ENCODE measurements at places on chromosomes 11 and 22.

- DNase-seq = no peak
These were observed 6.0 kb downstream of the TRAPPC4 start for GRCh38 chr11:119024430-119025098.

GRCh38 chr22:41459431-41459830 is 9.1 kb downstream of the PHF5A start:
- no peak for DNase-seq

- no peak for DNase-seq
These were observed 1707.6 kb upstream of the RAG2 start for GRCh38 chr11:38305682-38306081.

GRCh38 chr11:56841210-56841810 is 92.8 kb upstream of the OR9G4 start:
- peak; percentile 48 for DNase-seq

GRCh38 chr11:124988063-124988462 is 34.1 kb downstream of the CCDC15 start:
- no peak for DNase-seq

DNA sequence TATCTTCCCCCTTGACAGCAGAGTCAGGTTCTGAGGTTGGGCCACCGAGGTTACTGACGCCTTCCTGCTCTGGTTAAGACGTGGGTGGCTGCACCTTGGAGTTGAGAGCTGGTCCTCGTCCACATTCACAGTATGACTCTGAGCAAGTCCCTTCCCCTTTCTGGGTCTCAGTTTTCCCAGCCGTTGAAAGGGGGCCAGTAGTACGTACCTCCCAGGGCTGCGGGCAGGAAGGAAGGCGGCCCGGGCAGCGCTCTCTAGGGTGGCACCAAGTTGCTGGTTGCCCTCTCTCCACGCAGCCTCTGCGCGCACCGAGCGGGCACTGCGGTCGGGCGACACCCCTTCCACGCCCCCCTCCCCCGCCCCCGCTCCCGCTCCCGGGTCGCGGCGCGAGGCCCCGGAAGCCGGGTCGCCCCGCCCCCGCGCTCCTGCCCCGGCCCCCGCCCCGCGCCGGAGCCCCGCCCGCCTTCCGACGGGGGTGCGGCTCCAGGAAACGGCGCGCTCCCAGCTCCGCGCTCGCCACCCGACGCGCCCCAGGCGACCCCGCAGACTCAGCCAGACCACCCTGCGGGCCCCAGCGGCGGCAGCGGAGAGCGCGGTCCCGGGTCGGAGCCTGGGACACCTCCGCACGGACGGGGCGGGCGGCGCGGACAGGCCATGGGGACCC is at the start of gene EHBP1L1:
EHBP1L1 (plus strand) TSS at position 486 of the 664 bp plus-strand sequence. CDS start 250 bp downstream, outside the sequence.
- peak; percentile 57 for DNase-seq

DNA sequence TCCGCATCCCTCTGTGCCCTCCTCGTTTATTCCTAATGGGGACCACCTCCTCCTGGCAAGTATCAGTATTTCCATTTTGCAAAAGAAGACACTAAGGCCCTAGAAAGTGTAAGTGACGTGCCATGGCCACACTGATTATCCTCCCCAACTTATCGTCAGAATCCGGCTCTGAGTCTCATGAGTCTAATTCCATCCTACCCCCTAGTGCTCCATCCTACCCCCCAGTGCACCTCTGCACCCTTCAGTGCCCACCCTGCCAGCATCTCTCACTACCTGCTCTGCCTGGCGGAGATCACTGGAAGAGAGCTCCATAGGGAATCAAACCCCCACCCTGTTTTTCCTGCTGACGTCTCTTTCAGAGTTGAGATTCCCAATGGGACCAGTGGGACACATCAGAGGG is 31.8 kb downstream of the PRDM11 start:
- no peak for DNase-seq

DNA sequence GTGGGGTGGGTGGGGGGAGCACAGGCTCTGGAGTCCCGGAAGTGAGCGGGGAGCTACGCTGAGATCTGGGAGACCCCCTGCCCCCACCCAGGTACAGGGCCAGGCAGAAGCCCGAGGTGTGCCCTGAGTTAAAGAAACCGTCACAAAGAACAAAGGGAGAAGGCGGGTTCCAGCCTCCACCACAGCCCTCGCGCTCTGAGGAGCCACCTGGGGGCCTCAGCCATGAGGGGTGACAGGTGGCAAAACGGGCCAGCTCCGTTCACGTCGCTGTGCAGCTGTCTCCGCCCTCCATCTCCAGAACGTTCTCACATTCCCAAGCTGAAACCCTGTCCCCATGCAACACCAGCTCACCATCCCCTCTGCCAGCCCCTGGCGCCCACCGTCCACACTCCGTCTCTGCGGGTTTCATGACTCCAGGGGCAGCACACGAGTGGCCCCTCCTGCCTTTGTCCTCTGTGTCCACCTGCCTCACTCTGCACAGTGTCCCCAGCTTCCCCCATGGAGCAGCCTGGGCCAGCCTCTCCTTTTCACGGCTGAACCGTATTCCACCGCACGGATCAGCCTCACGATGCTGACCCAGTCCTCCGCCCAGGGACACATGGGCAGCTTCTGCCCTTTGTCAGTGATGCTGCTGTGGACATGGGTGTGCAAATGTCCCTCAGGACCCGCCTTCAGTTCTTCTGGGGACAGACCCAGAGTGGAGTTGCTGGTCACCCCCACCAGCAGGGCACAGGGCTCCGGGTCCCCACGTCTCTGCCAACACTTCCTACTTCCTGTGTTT is 1.7 kb upstream of the MUC5B start:
- DNase-seq = no peak

DNA sequence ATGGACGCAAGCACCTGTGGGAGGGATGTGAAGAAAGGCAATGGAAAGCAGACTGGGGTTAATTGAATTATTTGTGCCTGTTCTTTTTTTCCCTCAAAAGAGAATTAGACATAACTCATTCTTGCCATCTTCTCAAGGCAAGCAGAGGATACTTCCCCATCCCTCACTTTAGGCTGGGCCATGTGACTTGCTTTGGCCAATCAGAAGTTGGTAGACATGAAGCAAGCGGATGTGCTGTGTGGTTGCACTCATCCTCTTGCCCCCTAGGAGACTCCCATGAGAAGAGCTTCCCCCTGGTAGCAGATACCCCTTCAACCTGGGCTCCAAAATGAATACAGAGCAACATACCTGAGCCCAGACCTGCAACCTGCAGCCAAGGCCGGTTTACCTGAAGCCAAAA is 124.4 kb upstream of the ZC3H12C start:
- no peak for DNase-seq

DNA sequence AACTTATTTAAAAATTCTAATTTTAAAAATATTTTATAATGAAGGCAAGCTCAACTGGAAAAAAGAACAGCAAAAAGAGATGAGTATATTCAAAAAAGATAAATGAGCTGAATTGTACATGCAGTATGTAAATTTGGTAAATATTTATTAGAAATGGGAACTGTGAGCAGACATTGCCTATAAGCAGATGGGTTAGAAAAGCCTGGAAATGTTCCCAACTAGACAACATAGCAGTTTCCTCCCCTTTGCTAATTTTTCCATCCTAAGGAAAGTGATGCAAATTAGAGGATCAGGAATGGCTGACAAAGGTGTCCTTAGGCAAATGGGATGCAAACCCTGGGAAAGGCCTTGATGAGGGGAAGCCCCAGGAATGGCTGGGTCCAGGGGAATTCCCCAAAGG is 37.2 kb downstream of the TP53I11 start:
- no peak for DNase-seq

DNA sequence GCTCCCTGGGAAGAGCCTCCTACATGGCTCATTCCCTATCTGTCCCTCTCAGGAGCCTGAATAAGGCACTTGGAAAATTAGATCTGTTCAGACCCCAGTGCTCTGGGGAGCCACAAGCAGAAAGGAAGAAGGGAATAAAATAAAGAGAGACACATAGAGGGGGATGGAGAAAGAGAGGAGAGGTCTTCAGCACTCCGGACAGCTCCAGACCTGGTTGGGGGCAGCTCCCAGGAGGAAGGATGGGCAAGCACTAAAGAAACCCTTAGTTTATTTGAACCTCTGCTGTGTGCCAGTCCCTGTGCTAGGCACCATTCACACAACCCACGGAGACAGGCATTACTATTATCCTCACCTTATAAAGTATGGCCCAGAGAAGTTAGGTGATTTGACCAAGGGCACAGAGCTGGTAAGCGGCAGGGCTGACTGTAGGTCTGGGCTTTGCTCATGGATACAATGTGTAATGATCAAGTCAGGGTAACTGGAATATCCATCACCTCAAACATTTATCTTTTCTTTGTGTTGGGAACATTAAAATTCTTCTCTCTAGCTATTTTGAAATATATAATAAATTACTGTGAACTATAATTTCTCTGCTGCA is 53.7 kb upstream of the LRRC32 start:
- no peak for DNase-seq

DNA sequence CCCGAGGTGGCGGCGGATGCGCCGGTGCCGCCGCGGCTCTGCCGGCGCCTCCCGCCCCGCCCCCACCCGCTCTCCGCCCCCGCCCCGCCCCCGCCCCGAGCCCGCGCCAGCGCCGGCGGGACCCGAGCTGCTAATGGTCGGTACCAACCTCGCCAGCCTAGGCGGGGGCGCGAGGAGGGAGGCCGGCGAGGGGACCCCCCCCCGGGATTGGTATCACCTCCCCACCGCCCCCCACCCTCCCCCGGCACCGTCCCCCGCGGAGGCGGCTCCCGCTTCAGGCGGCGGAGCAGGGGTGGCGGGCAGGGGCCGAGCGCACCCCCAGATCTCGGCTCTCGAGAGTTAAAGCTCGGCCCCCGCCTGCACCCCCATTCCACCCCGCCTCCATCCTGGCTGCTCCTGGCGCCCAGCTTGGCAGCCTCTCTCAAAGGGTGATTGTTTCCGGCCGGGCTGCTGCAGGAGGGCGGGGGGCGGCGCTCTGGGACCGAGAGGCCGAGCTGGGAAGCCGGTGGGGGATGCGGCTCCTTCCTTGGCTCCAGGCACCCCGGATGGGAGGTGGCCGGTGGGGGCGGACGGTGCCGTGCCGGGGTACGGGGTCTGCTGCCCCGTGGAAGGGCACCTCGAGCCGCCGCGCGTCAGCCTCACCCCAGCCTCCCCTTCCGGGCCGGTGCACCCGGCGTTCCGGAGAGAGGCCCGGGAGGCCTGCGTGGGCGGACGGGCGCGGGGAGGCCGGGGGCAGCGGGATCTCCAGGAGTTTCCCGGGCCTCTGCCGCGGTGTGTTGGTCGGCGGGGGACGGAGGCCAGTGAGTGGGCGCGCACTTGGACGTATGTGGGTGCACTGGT is at the start of gene B3GAT1:
B3GAT1 (minus strand) TSS at position 40 of the 840 bp plus-strand sequence. CDS start 24,583 bp downstream, outside the sequence.
- no peak for DNase-seq

DNA sequence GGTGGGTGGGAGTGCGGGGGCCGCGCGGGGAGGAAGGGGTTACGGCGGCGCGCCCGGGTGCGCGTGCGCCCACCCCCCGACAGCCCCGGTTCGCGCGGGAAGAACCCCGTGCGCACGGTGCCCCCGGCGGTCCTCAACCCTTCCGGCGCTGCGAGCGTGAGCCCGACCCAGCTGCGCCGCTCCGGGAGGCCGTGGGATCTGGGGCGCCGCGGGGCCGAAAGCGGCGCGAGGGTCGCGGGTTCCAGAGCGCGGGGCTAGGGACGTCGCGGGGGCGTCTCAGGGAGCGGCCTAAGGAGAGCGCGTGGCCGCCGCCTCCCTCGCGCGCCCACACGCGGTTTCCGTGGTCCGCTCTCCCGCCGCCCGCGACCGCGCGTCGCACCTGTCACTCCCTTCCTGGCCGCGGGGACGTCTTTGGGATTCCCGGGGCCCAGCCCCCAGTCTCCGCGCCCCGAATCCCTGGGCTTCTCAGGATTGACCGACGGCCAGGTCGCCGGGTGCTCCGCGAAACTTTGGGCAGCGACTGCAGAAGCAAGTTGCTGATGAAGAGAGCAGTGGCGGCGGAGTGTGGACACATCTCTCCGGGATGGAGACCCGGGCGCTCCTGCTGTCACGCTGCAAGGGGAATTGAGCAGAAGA is 582 bp downstream of the SREBF2 start:
- DNase-seq = no peak

DNA sequence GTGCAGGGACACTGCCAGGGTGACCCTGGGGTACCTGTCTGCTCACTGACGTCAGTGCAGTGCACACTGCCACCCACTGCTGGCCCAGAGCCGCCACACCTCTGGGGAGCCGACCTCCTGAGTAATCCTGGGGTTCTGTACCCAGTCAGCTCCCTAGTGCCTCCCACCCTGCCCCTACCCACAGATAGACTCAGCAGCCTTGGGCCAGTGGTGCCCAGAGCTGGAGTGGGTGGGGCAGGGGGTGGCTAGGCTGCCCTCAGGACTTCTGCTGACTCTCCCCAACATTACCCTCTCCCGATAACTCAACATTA is 5.8 kb downstream of the NRXN2 start:
- no peak for DNase-seq

- no peak for DNase-seq
These were observed 9.4 kb downstream of the ALDH3B1 start for GRCh38 chr11:68019486-68019885.

DNA sequence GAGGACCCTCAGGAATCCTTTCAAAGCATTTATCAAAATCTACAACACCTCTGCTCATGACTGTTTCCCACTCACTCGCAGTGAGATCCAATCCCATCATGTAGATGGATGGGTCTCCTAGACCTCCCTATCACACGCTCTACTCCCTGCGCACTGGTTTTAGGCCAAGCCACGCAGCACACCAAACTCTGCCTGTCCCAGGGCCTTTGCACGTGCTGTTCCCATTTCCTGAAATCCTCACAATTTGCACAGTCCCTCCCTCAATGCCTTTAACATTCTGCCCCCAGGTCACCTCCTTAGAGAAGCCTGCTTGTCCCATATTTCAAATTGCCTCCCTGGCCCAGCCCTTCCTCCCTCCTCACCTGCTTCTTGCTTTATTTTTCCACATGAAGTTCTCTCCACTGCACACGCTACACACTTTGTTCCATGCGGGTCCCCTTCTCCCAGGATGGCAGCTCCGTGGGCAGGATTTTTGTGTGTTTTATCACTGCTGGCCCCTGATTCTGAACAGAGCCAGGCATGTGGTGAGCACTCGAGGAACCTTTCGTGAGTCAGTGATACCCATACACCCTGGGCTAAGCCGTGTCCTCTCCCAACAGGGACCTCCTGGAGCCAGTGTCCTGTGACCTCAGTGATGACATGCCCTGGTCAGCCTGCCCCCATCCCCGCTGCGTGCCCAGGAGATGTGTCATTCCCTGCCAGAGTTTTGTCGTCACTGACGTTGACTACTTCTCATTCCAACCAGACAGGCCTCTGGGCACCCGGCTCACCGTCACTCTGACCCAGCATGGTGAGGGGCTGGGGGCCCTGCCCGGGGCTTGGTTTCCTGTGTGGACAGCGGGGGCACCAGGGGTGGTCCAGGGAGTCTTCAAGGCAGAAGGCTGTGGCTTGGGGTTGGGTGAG is 12.2 kb downstream of the CSF2RB start:
- no peak for DNase-seq

GRCh38 chr22:27867085-27867952 is 51.7 kb downstream of the PITPNB start:
- no peak for DNase-seq

DNA sequence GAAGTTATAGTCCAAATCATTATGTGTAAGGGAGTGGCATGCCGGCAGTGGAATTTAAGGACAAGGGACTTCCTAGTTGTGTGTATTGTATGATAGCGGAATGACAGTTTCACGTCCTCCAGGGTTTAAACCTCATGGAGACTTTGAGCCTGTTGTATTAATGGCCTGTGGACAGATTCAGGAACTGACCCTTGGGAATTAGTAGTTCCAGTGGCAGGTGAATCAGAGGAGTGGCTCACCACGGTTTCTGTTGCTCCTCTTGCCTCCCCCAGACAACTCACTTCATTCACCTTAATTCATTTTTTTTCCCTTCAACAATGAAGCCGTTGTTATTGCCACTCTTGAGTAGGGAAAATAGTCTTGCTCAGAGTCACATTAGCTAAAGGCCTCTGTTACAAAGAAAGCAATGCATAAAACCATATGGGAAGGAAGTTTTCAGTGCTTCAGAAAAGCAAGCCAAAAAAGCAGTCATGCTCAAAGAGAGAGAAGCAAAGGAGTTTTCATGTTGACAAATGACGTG is 22.6 kb downstream of the AMOTL1 start:
- DNase-seq = peak; percentile 58

Measured in renal cortical epithelial cell (primary cell).